ENCODE measurements at places on chromosomes 12 and 14.

- DNase-seq = no peak
Observed at GRCh38 chr14:66509874-66510273, 1.9 kb downstream of the GPHN start.

- no peak for DNase-seq
Observed at GRCh38 chr12:112598626-112599025, 179.9 kb downstream of the PTPN11 start.

DNA sequence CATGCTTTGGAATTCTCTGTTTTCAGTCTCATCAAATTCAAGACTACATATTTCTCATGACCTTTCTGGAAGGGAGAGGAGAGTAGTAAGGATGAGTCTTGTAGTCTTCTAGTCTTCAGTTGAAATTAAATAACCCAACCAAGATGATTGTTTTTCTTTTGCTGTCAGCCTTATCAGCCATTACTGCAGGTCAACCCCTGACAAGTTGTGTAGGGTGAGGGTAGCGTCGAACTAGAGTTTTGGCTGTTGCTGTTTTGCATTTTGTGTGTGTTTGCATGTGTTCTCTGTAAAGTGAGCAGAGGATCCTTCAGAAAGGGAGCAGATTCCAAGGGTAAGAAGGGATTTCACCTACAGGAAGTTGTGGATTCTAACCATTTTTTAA is 28.4 kb downstream of the DIP2B start:
- DNase-seq = no peak

GRCh38 chr12:121786440-121786825 is 7.1 kb downstream of the RHOF start:
- no peak for DNase-seq

Measured in bone marrow (tissue), 2 donors.